ENCODE measurements at places on chromosomes 3 and 15. TPM values are rescaled to one million over a fixed set of nuclear protein-coding genes. Genes with fewer than 3 reads are reported as not detected.
A peak's percentile ranks its signal among the peaks of the same experiment; 100 is the strongest.

GRCh38 chr3:115814006-115814405 lies 190.7 kb downstream of the GAP43 start:
- no peak for DNase-seq
- no peak overlapping the region for H3K27ac ChIP-seq

DNA sequence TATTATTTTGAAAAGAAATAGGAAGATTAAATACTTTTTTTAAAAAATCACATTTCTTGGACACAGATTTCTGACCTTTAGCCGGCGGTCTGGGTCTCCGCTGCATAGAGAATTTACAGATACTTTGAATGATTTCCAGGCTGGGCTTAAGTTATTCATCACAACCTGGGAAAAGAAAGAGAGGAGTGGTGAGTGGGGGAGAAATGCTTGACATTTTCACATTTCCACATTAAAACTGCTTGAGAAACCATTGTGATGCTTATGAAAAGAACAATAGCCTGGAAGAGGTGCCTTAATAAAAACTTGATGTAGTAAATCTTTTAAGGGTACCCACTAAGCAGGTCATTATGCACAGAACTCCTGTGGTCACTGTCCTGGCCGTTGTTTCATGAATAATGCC lies 166.8 kb upstream of the MRPL3 start:
- H3K4me1 ChIP-seq, result no peaks in the 10 kb centered on the region
- no peak for DNase-seq
- H3K4me3 ChIP-seq, result no peak overlapping the region
- no peaks in the 10 kb centered on the region for H3K36me3 ChIP-seq
- no peak overlapping the region for H3K27ac ChIP-seq
- H3K27me3 ChIP-seq, result peaks cover 2% of the 10 kb centered on the region

GRCh38 chr3:58627941-58628340 lies 38.6 kb downstream of the FAM3D start:
- H3K27me3 ChIP-seq, result no peaks in the 10 kb centered on the region
- no peak overlapping the region for H3K27ac ChIP-seq
- H3K4me1 ChIP-seq, result no peaks in the 10 kb centered on the region
- H3K36me3 ChIP-seq, result no peaks in the 10 kb centered on the region
- DNase-seq, result no peak
- no peak overlapping the region for H3K4me3 ChIP-seq

- H3K36me3 ChIP-seq, result no peaks in the 10 kb centered on the region
- DNase-seq, result no peak
- no peak overlapping the region for H3K4me3 ChIP-seq
- no peak overlapping the region for H3K27ac ChIP-seq
- peaks cover 41% of the 10 kb centered on the region for H3K4me1 ChIP-seq
- H3K27me3 ChIP-seq, result no peaks in the 10 kb centered on the region
These were observed 678 bp downstream of the SEMA7A start for GRCh38 chr15:74432968-74433591.

GRCh38 chr3:169083163-169083562 lies 580.3 kb downstream of the MECOM start:
- no peaks in the 10 kb centered on the region for H3K36me3 ChIP-seq
- no peak overlapping the region for H3K4me3 ChIP-seq
- H3K4me1 ChIP-seq, result no peaks in the 10 kb centered on the region
- no peak for DNase-seq
- H3K27me3 ChIP-seq, result no peaks in the 10 kb centered on the region
- H3K27ac ChIP-seq, result no peak overlapping the region

- no peaks in the 10 kb centered on the region for H3K27me3 ChIP-seq
- H3K4me3 ChIP-seq, result no peak overlapping the region
- DNase-seq, result no peak
- peaks cover 72% of the 10 kb centered on the region for H3K4me1 ChIP-seq
- H3K36me3 ChIP-seq, result peaks cover 5% of the 10 kb centered on the region
These were observed 14.2 kb upstream of the ANKDD1A start for GRCh38 chr15:64897345-64897985.

The TIGIT gene
- total RNA-seq, result 5.0 TPM

- H3K36me3 ChIP-seq, result no peaks in the 10 kb centered on the region
- H3K27ac ChIP-seq, result no peak overlapping the region
- no peaks in the 10 kb centered on the region for H3K27me3 ChIP-seq
- peaks cover 4% of the 10 kb centered on the region for H3K4me1 ChIP-seq
- H3K4me3 ChIP-seq, result no peak overlapping the region
- no peak for DNase-seq
These were observed 22.0 kb upstream of the RBSN start for GRCh38 chr3:15120986-15121385.

DNA sequence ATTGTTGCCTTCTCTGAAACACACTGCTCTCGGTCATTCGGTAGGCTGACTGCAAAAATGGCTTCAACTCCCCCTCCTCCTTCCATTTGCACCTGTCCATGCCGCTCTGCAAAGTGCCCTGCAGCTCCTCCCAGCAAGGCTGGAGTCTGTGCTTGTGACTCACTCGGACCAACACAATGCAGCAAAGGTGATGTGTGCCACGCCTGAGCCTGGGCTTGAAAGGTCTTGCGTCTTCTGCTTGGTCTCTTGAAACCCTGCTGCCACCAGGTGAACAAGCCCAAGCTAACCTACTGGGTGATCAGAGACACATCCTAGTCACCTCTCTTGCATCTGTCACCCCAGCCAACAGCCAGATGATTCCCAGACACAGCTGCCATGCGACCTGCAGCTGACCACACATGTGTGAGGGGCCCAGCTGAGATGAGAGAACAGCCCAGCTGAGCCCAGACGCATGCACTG lies 71.1 kb downstream of the MGLL start:
- peaks cover 16% of the 10 kb centered on the region for H3K4me1 ChIP-seq
- H3K4me3 ChIP-seq, result no peak overlapping the region
- no peak for DNase-seq
- H3K27ac ChIP-seq, result no peak overlapping the region

DNA sequence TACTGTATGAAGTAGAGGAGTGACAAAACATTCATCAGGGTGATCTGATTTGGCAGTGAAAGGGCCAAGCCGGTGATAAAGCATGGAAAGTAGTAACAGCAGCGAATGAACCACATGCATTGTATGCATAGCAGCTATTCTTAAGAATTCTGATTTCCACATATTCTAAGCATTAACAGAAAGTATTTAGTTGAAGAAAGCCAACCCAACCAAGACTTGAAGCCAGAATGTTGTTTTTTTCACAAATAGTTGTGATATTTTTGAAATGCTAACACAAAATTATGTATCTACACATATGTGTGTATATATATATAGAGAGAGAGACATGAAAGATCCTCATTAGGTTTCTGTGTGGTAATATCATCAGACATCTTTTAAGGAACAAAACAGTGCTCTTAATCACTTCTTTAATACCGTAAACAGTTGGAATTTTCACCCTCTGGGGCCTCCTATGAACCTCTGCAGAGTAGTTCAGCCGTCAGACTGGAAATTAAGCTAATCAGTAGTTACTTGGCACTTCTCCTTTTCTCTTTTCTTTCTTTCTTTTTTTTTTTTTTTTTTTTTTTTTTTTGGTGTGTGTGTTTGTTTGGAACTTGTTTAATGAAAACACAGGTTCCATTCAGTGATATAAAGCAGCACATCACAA lies 139.6 kb downstream of the CMSS1 start:
- H3K4me1 ChIP-seq, result peaks cover 7% of the 10 kb centered on the region
- H3K4me3 ChIP-seq, result no peak overlapping the region
- no peaks in the 10 kb centered on the region for H3K36me3 ChIP-seq
- H3K27me3 ChIP-seq, result no peaks in the 10 kb centered on the region

The RBPMS2 gene
- not detected for total RNA-seq

- H3K27ac ChIP-seq, result no peak overlapping the region
- peaks cover 66% of the 10 kb centered on the region for H3K4me1 ChIP-seq
- H3K27me3 ChIP-seq, result no peaks in the 10 kb centered on the region
- no peak for DNase-seq
- peaks cover 14% of the 10 kb centered on the region for H3K36me3 ChIP-seq
- no peak overlapping the region for H3K4me3 ChIP-seq
These were observed 16.6 kb downstream of the EIF4E3 start for GRCh38 chr3:71708476-71709105.

The FRMD4B gene
- total RNA-seq, result 0.26 TPM

- peaks cover 6% of the 10 kb centered on the region for H3K36me3 ChIP-seq
- H3K27me3 ChIP-seq, result no peaks in the 10 kb centered on the region
- peak overlapping the region; percentile 90 for H3K27ac ChIP-seq
These were observed 30.1 kb downstream of the BTD start for GRCh38 chr3:15631426-15632211.

The IMPG2 gene
- total RNA-seq, result 1.1 TPM

- H3K4me1 ChIP-seq, result no peaks in the 10 kb centered on the region
- H3K27ac ChIP-seq, result no peak overlapping the region
- peaks cover 3% of the 10 kb centered on the region for H3K27me3 ChIP-seq
- H3K4me3 ChIP-seq, result no peak overlapping the region
These were observed 57.3 kb upstream of the SNTN start for GRCh38 chr3:63595221-63595620.

The ARNT2 gene
- total RNA-seq, result not detected
